ENCODE measurements at places on chromosomes 1 and 21.
A peak's percentile ranks its signal among the peaks of the same experiment; 100 is the strongest.

- peak; percentile 35 for DNase-seq
These were observed 8.3 kb downstream of the VSIG8 start for GRCh38 chr1:159854116-159854692.

DNA sequence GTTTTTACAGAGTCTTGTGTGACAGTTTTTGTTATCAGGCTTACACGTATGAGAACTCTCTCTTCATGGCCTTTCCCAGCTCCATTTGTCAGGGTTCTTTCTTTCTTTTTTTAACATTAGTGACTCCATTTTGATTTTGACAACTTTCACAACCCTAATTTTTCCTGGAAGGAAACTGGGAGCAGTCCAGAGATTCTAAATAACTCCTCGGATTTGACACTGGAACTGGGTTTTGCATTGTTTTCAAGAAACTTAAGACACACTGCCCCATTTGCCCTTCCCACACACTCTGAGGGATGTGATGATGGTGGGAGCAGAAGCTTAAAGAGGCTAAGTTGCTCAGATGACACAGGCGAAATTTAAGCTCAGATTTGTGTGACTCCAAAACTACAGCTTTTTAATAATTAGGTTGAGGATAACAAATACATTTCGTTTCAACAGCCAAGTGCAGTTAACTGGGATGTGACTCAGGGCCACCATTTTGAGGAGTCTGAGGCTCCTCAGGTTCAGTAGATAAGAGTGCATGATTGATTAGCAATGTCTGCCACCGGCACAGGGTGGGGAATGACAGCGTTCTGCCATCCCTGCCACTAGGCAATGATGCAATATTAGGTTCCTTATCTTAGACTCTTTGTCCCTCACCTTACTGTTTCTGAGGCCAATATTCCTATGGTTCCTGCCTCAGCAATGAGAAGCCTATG, 95.1 kb upstream of the ATP1A1 start:
- no peak for DNase-seq

DNA sequence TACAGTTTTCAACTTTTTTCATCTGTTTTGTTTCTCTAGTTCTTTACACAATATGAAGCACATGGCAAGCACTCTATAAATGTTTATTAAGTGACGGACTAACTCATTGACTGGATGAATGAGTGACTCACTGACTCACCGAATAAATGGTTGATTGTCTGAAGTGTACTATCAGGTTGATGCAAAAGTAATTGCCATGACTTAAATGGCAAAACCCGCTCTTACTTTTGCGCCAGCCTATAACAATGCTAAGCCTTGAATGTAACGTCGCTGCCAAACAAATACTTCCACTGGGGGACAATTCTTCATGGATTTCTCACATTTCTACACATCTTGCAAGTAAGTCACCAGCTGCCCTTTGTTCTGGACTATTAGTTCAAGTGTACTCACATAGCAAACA, 109.0 kb upstream of the KCTD3 start:
- no peak for DNase-seq

- no peak for DNase-seq
These were observed 14.3 kb upstream of the MED18 start for GRCh38 chr1:28314547-28314941.

DNA sequence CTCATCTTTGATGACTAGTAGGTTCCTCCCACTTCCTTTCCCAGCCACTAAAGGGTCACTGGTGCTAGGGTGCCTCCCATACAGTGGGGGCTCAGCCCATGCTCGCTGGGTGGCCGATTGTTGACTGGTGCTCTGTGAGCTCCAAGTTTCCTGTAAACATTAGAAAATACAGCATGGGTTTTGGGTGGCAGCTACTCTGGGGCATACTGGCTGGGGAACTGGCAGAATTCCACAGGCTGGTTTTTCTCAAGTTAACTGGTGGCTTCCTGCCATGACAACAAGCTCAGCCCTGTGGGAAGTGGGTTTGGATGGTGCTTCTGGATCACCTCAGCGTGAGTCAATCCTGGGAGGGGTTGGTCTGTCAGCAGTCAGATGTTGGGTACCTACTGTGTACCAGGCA, 28.7 kb upstream of the CRNN start:
- DNase-seq, result no peak

DNA sequence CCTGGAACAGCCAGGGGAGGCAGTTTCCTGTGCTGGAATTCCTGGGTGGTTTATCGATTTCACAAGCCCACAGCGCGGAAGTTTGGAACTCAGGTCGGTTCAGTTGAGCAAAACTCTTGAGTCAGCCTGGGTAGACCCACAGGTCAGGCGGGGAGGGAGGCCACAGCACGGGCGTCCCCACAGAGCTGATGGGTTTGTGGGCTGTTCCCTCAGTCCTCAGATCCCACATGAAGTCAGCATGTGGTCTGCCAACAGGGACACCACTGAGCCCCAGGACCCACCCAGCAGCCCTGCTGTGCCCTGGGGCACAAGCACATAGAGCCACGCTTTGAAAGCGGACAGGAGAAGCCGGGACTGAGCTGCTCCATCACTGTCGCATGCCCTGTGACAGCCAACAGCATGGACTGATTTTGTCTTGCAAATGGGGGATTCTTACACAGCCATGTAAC, 17.4 kb downstream of the BMP8A start:
- DNase-seq, result peak; percentile 37

DNA sequence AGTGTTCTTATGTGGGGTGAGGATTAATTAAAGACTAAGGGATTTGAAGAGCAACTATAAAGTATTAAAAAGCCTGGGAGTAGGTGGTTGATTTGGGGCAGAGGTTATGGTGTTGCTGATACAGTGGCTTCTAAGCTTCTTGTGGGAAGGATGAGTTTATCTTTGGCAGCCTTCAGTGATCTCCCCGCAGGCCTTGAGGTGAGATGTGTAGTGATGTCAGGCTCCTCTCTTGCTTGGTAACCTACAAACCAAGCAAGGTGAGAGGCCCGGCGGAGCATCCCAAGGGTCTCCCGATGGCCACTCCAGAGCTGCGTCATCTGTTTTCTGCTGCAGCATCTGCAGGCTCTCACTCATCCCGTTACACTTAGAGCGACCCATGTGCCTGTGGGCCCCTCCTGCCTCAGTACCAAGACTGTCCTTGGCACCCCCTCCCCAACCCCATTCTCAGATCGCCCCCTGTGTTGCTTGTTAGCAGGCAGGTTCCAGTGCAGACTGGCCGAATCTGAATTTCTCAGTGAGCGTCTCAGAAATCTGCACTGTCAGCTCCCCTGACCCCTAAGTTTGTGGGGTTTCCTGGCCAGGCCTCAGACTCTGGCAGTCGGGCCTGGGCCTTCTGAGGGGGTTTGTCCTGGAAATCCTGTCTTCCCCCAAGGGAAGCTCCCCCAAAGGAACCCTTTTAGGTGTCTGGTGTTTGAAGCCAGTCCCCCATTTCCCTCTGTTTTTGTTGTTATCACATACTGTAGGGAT, 77.9 kb downstream of the GALNT2 start:
- DNase-seq, result no peak

DNA sequence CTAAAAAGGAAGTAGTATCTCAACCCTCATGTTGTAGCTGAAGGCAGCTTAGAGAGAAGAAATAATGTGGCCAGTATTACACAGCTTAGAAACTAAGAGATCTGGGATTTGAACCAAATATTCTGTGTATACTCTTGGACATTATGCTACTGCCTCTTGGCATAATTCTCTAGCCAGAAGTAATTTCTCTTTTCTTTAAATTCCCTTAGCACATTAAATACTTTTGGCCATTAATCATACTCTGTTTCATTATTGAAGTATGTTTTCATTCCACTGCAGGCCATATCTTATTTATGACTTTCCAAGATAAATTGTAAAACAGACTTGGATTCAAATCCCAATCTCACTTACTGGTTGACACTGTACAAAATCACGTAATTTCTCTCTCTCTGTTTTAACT, 181.3 kb upstream of the SPAG17 start:
- peak; percentile 64 for DNase-seq

- peak; percentile 55 for DNase-seq
These were observed 16.9 kb upstream of the EFCAB14 start for GRCh38 chr1:46735708-46736324.

- DNase-seq, result no peak
These were observed 1.8 kb downstream of the ARNT start for GRCh38 chr1:150874455-150875196.

- DNase-seq, result no peak
These were observed 126.0 kb upstream of the UBE2U start for GRCh38 chr1:64077281-64077940.

DNA sequence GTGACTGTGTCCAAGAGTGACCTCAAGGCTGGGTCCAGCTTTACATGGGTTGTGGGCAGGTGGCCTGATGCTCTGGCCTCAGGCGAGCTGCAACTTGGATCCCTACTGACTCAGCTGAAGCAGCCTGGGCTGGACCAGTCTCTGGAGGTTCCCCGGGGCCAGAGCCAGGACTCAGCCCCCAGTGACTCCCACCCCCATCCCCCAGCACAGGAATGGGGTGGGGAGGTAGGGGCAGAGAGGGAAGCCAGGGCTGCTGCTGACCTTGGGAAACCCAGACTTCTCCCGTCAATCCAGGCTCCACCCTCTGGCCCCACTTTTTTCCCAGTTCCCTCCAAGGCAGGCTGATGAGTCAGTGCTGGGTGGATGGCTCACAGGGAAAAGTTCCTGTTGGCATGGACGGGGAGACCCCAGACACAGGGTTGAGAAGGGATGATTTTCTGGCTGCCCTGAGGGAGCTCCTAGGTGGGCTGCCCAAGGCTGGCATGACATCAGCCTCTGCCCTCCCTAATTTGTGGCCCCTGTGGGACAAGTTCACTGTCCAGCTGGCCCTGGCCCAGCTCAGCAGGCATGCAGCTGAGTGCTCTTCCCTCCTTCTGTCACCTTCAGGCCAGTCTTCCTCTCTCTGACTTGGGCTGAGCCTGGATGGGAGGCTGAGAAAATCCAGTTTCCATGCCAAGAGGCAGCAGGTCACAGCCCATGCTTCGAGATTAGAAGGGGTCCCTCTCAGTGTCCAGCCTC, 2.2 kb downstream of the ZC3H12A start:
- peak; percentile 88 for DNase-seq

- no peak for DNase-seq
These were observed 8.6 kb downstream of the CTSE start for GRCh38 chr1:206015071-206015470.

DNA sequence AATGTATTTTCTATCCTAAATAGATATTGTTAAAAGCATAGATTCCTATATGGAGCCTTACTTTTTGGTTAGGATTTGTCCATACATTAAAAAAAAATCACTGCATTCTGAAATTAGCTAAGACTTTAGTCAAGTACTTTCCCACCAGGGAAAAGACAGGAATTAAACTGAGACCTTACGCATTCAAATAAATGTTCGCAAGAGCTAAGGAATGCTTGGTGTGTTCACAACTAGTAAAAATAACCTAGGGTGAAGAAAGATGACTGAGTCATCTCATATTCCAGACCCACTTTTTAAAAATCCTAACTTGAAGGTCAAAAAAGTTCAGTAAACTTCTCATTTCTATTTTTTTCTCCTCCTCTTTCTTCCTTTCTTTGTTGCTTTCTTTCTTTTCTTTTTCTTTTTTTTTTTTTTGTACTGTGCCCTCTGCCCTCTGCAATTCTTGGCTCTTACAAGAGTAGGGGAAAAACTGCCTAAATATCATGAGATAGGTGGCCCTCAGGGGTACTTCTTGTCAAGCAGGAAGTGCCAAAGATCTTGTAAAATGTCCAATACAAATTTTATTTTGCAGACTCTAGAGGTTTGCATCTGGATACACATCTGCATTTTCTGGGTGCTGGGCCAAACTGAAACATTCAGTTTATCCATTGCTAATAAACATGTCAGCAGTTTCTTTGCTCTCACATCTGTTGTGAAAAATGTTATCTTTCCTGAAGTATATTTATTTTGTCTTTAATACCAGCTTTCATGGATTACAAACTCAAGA, 121.4 kb upstream of the GORAB start:
- DNase-seq, result peak; percentile 96

GRCh38 chr1:167876597-167877175, 37.2 kb downstream of the ADCY10 start:
- no peak for DNase-seq

- DNase-seq, result no peak
These were observed 134.8 kb downstream of the AKT3 start for GRCh38 chr1:243715285-243715684.

DNA sequence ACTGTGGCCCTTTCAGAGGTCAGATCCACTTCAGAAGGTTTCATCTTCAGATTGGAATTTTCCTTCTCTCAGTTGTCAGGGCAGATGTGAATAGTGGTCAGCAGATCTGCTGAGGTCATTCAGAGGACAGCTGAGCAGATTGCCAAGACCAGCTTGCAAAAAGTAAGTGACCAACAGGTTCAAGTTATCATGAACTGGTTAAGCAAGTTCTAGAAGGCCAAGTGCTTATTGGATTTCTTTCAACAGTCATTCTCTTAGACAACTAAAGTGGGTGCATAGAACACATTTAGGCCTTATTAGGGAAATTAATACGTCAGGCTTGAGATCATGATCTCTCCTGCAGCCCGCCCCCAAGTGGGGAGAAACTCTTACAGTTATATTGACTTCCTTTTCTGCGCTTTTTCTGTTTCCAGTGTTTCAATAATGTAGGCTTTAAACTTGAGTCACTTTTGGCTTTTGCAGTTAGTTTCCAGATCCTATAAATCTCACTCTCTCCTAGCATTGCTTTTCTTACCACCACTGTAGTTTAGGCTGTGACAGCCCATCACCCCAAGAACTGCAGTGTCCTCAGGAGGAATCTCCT, 96.4 kb downstream of the C1orf21 start:
- no peak for DNase-seq

- DNase-seq, result no peak
These were observed 71.0 kb downstream of the DYRK1A start for GRCh38 chr21:37437376-37438080.

DNA sequence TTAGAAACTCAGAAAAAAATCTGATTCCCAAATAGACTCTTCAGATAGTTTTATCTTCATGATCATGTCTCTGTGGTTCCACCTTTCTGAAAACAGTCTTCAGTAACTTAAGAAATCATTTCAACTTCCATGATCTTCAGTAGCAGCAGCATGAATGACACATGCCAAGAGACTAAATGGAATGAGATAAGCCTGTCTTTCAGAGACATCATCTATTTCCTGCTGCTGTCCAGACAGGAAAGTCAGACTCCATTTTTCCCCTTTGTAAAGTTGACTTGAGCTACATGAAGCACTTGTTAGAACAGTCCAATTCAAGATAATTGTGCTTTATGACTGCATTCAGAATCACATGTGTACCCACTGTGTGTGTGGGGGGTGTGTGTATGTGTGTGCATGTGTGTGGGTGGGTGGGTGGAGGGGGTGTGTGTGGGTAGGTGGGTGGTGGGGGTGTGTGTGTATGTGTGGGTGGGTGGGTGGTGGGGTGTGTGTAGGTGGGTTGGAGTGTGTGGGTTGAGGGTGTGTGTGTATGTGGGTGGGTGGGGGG, 58.8 kb downstream of the CLIC4 start:
- DNase-seq, result no peak

- no peak for DNase-seq
These were observed 54.7 kb downstream of the RHBG start for GRCh38 chr1:156423422-156424352.

- DNase-seq, result no peak
These were observed 13.4 kb downstream of the RCSD1 start for GRCh38 chr1:167643441-167643840.
